Ascending aorta (tissue), 2 donors: ENCODE measurements at places on chromosomes 3 and 15. TPM values are rescaled to one million over a fixed set of nuclear protein-coding genes. Genes with fewer than 3 reads are reported as not detected.

DNA sequence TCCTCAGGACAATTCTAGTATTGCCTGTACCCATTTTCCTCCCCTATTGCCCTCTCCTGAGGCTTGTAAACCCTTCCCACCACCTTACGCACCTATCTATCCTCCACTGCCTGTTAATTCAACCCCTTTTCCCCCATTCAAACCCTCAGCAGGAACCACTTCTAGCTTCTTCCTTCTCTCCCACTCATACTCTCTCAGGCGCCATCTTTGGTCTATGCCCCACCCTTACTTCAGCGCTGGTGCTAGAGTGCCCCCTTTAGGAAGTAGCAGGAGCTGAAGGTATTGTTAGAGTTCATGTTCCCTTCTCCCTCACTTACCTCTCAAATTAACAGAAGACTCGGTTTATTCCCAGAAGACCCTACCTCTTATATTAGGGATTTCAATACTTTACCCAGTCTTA is 121.8 kb upstream of the NLGN1 start:
- no peak overlapping the region for H3K4me3 ChIP-seq
- H3K27me3 ChIP-seq = no peaks in the 10 kb centered on the region
- H3K27ac ChIP-seq = no peak overlapping the region
- H3K36me3 ChIP-seq = no peaks in the 10 kb centered on the region
- H3K4me1 ChIP-seq = no peaks in the 10 kb centered on the region

DUOX1 gene
- 2.7 TPM for total RNA-seq

- H3K36me3 ChIP-seq = no peaks in the 10 kb centered on the region
- DNase-seq = no peak
- no peaks in the 10 kb centered on the region for H3K27me3 ChIP-seq
Observed at GRCh38 chr15:82621970-82622369, 25.2 kb downstream of the CPEB1 start.

FYTTD1 gene
- total RNA-seq = 14.0 TPM

DNA sequence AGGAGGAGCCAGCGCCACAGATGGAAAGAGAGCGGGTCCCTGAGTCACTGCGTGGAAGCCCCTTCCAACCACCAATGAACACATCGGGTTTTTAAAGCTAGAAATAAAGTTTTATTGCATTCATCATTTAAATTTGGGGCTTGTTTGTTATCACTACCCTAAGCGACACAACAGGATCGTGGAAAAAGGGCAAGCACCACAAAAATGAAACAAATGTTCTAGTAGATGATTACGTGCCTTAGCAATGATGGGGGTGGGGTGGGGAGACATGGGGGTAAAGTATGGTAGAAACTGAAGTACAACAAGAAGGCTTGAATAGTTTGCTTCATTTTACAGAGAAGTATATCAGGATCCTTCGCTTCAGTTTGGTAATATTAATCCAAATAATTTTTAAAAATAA is 221.6 kb upstream of the ATP10A start:
- no peak overlapping the region for H3K27ac ChIP-seq
- H3K4me3 ChIP-seq = no peak overlapping the region
- no peaks in the 10 kb centered on the region for H3K36me3 ChIP-seq
- H3K27me3 ChIP-seq = no peaks in the 10 kb centered on the region
- DNase-seq = no peak

DNA sequence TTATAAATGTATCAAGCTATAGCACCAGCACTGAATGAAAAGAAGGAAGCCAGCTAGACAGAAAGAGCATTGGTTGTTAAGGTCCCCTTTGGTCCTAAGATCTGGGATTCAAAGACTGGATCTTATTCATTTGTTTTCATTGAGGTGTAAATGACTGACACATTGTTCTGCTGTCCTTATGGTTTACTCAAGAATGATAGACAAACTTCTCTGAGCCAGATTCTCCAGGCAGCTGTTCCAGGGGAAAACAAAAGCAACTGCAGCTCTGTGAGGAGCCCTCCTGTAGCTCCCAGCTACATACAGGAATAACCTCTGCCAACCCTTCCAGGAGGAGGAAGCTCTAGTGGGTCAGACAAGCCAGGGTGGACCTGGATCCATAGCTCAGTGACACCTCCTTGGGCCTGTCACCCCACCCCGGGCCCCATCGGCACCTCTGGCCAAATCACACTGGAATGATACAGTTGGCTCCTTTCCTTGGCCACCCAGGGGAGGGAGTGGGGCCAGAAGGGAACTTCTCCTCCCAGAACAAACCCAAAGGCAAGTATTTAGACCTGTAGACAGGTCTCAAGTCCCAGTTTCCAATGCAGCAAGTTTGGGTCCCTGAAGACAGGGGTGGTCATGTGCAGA is 57.8 kb downstream of the ZNF621 start:
- H3K4me1 ChIP-seq = no peaks in the 10 kb centered on the region
- no peak overlapping the region for H3K27ac ChIP-seq
- H3K4me3 ChIP-seq = no peak overlapping the region
- no peaks in the 10 kb centered on the region for H3K36me3 ChIP-seq

- no peak overlapping the region for H3K27ac ChIP-seq
- no peaks in the 10 kb centered on the region for H3K27me3 ChIP-seq
- H3K4me3 ChIP-seq = no peak overlapping the region
- no peak for DNase-seq
- no peaks in the 10 kb centered on the region for H3K36me3 ChIP-seq
Observed at GRCh38 chr3:164612751-164613150, 465.5 kb downstream of the SI start.

- H3K4me3 ChIP-seq = no peak overlapping the region
- no peak for DNase-seq
- H3K27me3 ChIP-seq = no peaks in the 10 kb centered on the region
- H3K36me3 ChIP-seq = no peaks in the 10 kb centered on the region
Observed at GRCh38 chr3:37310666-37311050, 136.3 kb upstream of the LRRFIP2 start.

DNA sequence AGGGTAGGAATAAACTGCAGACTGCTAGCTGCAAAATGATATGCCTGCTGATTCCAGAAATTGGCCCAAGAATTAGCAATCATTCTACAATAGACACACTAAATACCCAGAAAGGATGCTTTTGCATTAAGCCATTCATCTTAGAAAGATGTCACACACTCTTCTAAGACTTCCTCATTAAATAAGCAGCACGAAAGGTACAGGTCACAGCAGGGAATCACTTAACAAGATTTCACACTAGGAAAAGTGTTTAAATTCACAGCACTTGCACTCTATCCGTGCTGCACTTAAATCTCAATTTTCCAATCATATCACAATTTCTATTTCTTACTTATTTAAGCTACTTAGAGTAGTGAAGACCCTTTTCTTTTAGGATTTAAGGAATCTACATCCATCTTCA is 372.8 kb upstream of the CBLB start:
- H3K27ac ChIP-seq = no peak overlapping the region
- no peak overlapping the region for H3K4me3 ChIP-seq

- no peak overlapping the region for H3K4me3 ChIP-seq
- H3K36me3 ChIP-seq = no peaks in the 10 kb centered on the region
Observed at GRCh38 chr15:95295363-95295762, 1035.1 kb upstream of the NR2F2 start.

BTLA gene
- total RNA-seq = not detected

DNA sequence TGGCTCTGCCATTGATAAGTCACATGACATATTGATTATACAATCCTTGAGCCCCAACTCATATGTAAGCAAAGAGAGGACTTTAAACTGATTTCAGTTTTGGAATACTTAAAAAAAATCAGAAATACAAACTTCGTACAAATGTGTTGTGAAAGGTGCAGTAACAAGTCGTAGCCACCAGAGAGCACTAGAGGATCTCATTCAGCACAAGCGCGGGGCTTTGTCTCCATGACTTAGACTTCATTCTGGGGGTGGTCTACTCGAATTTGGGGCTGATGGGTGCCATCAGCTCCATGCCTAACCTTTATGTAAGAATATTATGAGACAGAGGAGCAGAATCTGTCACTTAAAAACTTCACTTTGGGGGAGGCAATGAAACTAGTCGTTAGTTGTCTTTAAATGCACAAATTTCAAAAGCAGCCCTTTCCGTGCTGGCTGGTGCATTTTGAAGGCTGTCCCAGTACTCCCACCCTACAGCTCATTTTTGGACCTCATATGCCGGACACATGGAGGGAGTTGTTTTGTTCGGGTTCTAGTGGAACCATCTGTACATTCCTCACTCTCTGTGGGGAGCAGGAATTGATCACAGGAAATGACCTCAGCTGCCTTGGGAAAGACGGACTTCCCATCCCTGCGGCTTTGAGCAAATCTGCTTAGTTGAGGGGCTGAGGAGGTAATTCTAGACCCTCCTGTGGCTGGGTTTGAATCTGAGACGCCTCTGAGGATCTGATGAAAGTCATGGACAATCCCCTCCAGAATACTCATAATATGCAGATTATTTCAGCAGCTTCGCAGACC is 27.5 kb upstream of the MASP1 start:
- peak; percentile 68 for DNase-seq
- no peaks in the 10 kb centered on the region for H3K36me3 ChIP-seq
- H3K27me3 ChIP-seq = no peaks in the 10 kb centered on the region

DNA sequence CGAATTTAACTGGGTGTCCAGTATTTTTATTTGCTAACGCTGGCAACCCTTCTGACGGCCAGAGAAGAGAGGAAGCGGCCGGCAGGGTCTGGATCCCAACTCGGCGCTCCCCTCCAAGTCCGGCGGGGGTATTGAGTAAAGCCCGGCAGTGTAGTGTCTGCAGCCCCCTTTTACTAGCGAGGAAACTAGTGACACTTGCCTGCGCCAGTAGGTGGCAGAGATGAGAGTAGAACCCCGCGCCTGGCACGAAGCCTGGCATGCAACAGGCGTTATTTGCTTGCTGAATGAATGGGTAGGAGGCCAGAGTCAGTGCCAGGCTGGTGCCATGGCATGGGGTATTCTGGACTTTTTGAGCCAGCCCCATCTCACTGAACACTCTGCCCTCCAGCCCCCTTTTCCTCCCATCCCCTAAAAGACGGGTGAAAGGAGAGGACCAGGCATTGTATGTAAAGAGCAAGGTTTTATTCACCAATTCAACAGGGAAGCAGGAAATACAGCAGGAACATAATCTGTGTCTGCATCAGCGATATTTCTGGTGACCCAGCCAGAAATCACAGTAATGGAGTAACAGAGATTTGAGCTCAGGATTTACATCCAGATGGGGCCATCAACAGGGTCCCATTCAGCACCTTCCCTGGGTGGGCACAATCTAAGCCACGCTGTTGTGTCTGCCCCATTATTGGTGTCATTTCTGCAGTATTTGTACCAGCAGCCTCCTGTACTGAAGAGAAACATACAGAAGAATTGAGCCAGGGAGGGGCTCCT is 788 bp upstream of the WDR73 start:
- peaks cover 24% of the 10 kb centered on the region for H3K36me3 ChIP-seq
- no peaks in the 10 kb centered on the region for H3K27me3 ChIP-seq
- peak overlapping the region; percentile 68 for H3K4me3 ChIP-seq
- peak; percentile 90 for DNase-seq

GRCh38 chr3:150603980-150604319 is 829 bp downstream of the SELENOT start:
- H3K27me3 ChIP-seq = no peaks in the 10 kb centered on the region
- H3K27ac ChIP-seq = peak overlapping the region; percentile 95
- DNase-seq = no peak

DNA sequence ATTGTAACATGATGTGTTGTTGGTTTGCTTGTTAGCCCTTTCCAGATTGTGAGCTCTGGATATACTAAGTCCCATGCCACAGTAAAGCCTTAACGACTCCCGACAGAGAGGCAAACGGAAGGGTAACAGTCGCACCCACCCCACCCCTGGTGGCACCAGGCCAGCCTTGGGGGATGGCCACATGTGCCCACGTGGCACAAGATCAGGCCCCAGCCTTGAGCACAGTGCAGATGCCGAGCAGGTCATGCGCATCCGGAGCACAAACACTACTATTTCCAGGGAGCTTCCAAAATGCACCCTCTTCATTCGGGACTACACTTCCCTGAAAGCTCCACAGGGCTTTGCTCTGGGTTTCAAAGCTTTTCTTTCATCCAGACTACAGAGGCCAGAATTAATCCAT is 10.7 kb upstream of the HPS3 start:
- peaks cover 15% of the 10 kb centered on the region for H3K4me1 ChIP-seq
- DNase-seq = no peak
- H3K36me3 ChIP-seq = no peaks in the 10 kb centered on the region
- H3K27ac ChIP-seq = no peak overlapping the region
- no peak overlapping the region for H3K4me3 ChIP-seq
- no peaks in the 10 kb centered on the region for H3K27me3 ChIP-seq

SLC28A2 gene
- not detected for total RNA-seq

DNA sequence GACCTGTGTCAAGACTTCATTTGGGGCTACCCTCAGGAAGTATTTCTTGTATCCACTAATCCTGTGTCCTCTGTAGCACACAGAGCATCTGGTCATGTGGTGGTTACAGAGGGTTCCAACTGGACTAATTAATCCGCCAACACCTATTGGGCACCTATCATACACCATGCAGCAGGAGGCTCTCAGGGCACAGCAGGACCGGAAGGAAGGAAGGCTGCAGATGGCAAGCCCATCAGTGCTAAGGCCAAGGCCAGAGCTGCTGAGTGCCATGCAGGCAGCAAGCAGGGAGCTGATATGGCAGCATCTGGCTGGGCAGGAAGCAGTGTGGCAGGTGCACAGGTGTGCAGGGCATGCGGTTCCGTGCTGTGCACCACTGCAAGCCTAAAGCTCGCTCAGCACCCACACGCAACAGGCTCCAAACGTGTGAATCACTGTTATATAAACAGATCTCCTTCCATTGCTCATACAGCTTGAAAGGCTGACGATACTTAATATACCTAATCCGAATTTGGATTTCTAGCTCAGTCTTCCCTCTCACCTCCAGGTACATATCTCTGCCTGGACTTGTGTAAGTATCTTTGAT is 64.4 kb upstream of the SNRPA1 start:
- no peaks in the 10 kb centered on the region for H3K36me3 ChIP-seq
- H3K27ac ChIP-seq = no peak overlapping the region
- no peaks in the 10 kb centered on the region for H3K4me1 ChIP-seq
- DNase-seq = no peak
- H3K27me3 ChIP-seq = no peaks in the 10 kb centered on the region

DNA sequence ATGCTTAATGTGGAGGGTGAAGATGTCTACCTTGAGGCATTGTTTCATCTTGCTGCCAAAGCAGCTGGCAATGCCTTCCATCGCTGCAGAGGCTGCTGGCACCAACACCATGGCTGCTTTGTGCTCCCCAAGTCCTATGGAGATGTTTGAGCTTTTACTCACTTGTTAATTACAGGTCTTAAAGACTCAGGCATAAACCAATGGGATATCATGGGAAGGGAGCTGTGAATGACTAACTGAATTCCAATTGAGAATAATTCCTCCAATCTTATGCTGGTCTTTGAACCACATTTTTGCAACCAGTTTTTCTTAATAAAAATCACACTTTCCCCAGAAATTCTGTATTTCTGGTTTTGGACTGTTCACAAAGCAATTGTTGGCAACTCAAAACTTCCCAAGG is 762.0 kb downstream of the GBE1 start:
- no peak overlapping the region for H3K4me3 ChIP-seq
